ENCODE measurements at places on chromosomes 2 and 18. TPM values are rescaled to one million over a fixed set of nuclear protein-coding genes. Genes with fewer than 3 reads are reported as not detected.

Gene IL1F10
- total RNA-seq: not detected

Gene CPLX4
- not detected for total RNA-seq

Gene FNDC4
- total RNA-seq: 18.3 TPM

Gene PIEZO2
- 6.6 TPM for total RNA-seq

Gene ORMDL1
- total RNA-seq: 68.5 TPM

DNA sequence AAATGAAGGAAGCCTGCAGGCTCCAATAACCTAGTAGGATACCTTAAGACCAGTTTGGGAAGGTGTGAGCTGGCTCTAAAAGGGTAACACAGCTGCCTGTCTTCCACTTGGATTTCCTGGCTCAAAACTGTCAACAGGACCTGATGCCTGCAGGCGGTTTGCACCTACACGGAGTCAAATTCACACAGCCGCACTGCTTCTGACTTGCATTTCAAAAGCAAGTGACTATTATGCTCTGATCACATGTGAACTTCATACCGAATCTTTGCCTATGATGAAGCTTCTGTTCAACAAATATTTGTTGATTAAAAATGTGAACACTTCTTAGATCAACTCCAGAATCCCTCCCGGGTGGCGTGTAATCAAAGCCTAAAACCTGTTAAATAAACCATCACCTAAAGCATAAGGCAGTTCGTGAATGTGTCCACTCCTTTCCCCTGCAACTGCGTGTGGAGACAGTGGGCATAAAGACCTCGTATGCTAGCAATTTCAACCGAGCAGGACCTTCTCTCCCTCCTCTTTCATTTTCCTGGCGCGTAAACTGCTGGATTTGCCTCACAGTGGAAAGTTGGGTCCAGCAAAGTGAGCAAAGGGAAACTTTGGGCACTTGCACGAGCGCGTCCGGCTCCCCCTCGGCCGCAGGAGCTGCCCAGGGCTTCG is 784 bp downstream of the CRACDL start:
- no peak for DNase-seq

DNA sequence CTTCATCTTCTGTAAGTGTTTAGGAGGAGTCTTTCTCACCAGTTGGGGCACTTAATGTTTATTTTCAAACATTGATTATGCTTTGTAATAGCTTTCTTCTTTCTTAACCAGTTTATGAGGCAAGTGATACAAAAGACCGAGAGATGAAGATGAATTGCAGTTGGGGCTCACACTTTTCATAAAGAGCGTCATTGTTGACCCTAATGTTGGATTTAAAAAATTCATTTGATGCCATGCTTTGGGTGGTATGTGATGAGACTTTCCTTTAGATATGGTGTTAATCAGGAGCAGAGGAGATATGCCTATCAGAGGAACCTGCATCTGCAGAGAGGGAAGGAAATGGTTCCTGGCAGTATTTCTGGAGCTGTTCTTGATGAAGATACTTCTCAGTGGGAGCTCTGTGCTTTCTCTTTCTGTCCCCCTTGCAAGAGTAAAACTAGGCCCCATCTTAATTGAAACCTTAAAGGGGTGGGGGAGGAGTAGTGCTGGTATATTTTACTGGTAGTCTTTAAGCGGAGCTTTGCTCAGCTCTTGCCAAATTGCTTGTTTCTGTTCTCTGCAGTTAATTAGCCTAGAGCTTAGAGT is 2.3 kb downstream of the EML4 start:
- DNase-seq: peak; percentile 8

DNA sequence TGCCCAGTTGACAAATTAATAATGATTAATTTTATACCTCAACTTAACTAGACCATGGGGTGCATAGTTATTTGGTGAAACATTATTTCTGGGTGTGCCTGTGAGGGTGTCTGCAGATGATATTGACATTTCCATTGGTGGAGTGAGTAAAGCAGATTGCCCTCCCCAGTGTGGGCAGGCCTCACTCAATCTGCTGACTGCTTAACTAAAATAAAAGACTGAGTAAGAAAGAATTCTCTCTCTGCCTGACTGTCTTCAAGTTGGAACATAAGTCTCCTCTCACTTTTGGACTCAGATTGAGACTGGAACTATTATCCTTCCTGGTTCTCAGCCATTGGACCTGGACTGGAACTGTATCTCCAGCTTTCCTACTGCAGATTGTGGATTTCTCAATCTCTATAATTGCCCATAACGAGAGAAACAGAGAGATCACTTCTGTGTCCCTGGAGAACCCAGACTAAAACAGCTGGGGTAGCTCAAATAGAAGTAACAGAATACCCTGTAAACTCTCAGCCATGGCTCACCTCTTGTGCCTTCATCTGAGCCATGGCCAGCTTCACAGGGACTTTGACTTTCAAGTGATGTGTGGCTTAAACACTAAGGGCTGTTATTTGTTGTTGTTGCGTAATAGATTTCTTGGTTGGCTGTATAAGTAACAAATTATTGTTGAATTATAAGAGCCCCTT is 575.3 kb upstream of the RAB6C start:
- no peak for DNase-seq

DNA sequence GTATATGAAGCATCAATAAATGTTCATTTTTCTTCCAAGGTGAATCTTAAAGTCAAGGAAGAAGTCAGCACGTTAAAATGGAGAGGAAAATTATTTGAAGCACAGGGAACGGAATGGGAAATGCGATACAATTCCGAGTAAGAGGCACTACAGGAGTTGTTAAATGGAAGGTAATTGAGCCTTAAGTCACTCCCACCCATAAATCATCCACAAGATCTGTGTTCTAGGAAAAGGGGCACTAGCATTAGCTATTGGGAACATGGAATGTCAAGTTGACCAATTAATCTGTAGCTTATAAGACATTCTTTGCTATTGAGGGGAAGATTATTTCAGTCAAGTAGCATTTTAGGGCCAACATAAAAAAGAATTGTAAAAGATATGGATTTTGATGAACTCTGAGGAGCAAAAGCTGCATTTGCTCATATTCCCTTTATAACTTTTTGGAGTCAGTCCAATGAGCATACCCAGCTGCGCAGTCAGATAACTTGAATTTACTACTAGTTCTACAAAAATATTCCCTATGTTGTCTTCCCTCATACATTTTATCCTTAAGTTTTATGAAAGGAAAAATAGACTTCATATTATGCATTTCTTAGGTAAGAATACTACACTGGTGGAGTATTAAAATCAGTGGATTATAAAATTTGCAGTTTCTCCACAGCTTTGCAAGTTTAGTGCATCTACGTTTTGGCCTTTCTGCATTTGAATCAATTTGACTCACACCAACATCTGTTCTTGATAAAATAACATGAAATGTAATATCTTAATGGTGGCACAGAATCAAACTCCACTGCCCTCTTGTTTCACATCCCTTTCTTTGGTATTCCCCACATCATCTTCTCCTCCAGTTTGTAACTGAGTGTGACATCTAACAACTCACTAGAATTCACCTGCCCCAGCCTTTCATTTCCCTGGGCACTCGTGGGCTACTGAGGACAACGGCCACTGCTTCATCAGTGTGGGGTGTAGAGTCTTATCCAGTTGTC is 95.6 kb downstream of the SP3 start:
- DNase-seq: no peak

GRCh38 chr2:61887717-61888266 is 664 bp downstream of the CCT4 start:
- peak; percentile 58 for DNase-seq

- no peak for DNase-seq
Measured at GRCh38 chr2:216327447-216327935, 44.8 kb downstream of the MARCHF4 start.

DNA sequence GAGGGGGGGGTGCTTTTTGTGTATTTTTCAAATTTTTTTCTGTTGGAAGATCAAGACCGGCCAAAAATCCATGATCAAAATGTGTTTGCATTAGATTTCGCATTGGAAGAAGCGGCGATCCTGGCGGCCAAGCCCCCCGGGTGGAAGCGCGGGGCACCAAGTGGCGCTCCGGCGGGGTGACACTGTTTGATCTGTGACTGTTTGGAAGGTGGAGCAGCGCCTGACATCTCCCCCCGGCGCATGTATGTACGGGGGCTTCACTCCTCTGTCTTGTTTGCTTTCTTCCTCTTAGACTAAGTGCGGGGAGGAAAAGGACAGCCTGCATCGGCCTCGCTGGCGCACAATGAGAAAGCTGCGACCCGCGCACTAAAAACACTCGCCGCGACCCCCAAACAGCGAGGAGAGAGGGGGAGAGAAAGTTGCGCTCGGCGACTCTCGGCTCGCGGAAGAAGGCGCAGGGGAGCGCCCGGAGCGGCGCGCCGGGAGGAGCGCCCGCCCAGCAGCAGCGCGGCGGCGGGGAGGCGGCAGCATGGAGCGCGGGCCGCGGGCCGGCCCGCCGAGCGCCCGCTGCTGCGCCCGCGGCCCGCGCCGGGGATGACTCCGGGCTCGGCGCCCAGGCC is 515 bp downstream of the TSHZ1 start:
- peak; percentile 47 for DNase-seq
